HepG2 (cell line): ENCODE measurements at places on chromosomes 13 and 19. TPM values are rescaled to one million over a fixed set of nuclear protein-coding genes. Genes with fewer than 3 reads are reported as not detected.
A peak's percentile ranks its signal among the peaks of the same experiment; 100 is the strongest.

The SPRY2 gene
- 7.4 and 9.8 TPM in 2 replicates for total RNA-seq

The TEX29 gene
- total RNA-seq, result 0.22 TPM in 1 of 2 replicates, not detected in the other

The NLRP11 gene
- 0.02 TPM in 1 of 2 replicates, not detected in the other for total RNA-seq

The PRSS57 gene
- total RNA-seq, result not detected in 2 replicates

The DIS3 gene
- total RNA-seq, result 35.0 and 52.5 TPM in 2 replicates

The BEST2 gene
- total RNA-seq, result not detected in 2 replicates

The RDH8 gene
- not detected in 2 replicates for total RNA-seq

The LGALS14 gene
- total RNA-seq, result not detected in 2 replicates

DNA sequence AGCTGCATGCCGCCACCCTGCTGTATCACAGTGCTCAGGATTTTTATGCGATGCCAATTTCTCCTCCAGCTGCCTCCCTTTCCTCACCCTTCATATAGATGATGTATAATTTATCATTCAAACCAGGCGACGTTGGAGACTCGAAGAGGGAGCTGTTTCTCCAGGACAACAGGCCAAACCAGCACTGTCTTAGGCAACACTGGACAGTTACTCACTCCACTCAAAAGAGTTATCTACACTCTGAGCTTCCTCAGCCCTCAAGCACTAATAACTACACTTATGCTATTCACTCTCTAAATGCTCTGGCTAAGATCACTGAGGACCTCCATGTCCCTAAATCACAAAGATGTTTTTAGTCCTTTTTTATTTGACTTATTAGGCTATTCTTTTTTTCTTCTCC lies 87.3 kb upstream of the RFC3 start:
- peaks cover 12% of the 10 kb centered on the region for H3K4me1 ChIP-seq
- H3K27me3 ChIP-seq, result peaks cover 5% of the 10 kb centered on the region; the same call in 1 of the 3 replicates
- no peak overlapping the region for H3K27ac ChIP-seq
- no peak overlapping the region for H3K4me3 ChIP-seq
- DNase-seq, result no peak

DNA sequence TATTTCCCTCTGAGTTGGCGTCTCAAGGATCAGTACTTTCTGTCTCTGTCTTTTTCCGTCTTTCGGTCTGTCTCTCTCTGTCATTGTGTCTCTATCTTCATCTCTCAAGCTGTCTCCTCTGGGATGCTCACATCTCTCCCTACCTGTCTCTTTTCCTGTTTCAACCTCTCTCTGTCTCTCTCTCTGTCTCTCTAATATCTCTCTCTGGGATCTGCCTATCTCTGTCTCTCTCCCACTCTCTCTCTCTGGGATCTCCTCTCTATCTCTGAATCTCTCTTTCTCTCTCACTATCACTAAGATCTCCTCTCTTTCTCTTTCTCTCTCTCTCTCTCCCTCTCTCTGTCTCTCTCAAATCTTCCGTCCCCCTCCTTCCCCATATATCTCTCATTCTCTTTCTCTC lies 4.0 kb downstream of the ATP1A3 start:
- H3K27ac ChIP-seq, result no peak overlapping the region
- no peak overlapping the region for H3K4me3 ChIP-seq
- no peaks in the 10 kb centered on the region for H3K4me1 ChIP-seq
- no peak for DNase-seq
- no peaks in the 10 kb centered on the region for H3K36me3 ChIP-seq

GRCh38 chr13:80339563-80339911 lies 1.4 kb downstream of the SPRY2 start:
- H3K4me1 ChIP-seq, result peaks cover 45% of the 10 kb centered on the region
- H3K36me3 ChIP-seq, result peaks cover 9% of the 10 kb centered on the region
- peak overlapping the region; percentile 77 for H3K4me3 ChIP-seq
- H3K27me3 ChIP-seq, result no peaks in the 10 kb centered on the region; the same call in 2 of the 3 replicates
- no peak for DNase-seq

DNA sequence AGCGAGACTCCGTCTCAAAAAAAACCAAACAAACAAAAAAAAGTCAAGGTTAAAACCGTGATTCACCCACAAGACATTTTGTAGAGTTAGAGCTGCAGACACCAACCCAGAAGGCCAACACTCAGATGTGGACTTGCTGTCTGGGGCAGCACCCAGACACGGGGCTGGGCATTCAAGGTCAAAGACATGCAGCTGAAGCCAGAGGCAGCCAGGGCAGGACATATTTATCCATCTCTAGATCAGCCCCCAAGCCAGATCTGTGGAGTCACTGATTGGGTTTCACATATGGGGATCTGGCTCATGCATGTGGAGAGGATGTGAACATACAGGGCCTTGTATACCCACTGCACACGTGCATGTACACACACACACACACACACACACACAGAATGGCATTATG lies 3.6 kb downstream of the KLK15 start:
- no peak overlapping the region for H3K4me3 ChIP-seq
- no peak overlapping the region for H3K27ac ChIP-seq
- H3K27me3 ChIP-seq, result no peaks in the 10 kb centered on the region; the same call in 1 of the 2 replicates
- no peak for DNase-seq
- peaks cover under 1% of the 10 kb centered on the region; the same call in 1 of the 2 replicates for H3K4me1 ChIP-seq

DNA sequence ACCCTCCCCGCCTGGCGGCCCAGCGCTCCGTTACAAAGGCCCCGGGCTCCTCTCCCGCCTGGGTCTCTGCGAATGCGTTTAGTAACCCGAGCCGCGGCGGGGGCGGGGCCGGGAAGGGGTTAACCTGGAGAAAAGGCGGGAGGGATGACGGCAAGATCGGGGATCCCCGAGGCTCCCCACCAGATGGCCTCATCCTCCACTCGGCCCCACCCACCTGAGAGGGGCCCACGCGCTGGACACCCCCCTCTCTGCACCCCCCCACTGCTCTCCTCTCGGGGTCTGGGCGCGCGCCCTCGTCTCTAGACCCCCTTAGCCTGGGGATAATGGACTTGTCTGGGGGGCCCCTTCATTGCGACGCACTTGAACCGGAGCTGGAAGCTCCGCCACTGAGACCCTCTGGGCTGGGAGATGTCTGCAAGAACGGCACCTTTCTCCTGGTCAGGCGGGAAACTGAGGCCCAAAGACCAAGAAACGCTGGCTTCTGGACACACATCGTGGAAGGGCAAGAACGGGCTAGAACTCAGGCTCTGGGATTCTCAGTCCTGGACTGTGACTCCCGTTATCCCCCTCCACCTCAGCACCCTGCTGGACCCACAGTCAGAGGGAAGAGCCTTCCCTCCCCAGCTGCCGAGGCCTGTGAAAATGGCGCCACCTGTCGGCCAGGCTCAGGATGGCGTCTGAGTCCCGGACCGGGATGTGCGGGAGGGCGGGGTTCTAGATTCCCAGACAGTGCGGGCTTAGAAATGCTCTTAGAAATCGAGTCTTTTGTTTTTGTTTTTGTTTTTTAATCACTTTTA lies 2.9 kb upstream of the LTBP4 start:
- peaks cover 42% of the 10 kb centered on the region for H3K4me1 ChIP-seq
- peak; percentile 63 for DNase-seq
- no peak overlapping the region for H3K27ac ChIP-seq
- no peak overlapping the region for H3K4me3 ChIP-seq
- H3K36me3 ChIP-seq, result no peaks in the 10 kb centered on the region
- peaks cover 48% of the 10 kb centered on the region; the same call in 2 of the 3 replicates for H3K27me3 ChIP-seq

DNA sequence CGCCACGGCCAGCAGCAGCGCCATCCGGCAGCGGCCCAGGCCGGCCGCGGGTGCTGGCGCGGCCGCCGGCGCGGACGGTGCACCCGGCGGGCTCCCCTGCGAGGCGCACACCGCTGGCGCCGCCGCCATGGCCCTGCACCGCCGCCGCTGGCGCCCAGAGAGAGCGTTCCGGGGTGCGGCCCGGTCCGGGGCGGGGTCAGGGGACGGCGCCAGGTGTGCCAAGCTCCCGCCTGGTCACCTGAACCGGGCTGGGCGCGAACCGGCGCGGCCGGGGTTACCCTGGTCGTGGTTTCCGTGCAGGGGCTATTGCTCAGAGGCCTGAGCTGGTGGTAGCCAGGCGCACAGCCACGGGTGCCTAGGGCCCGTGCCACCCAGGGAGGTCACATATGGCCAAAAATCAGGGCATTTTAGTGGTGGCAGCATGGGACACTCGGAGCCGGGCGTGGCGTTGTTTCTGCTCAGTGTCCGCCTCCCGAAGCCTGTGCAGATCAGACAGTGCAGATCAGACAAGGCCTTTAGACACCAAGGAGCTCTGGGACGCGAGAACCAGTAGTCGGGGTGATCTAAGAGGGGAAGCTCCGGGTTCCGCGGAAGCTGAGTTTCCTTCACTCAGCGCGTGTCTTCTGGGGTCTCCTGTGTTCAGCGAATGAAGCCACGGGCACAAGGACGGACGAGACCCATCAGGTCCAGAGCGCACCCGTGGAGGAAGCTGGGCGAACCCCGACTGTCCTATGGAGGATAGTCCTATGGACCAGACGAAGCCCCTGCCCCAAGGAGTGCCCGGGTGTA lies at the start of gene TMEM238:
TMEM238 (minus strand) TSS at position 162 of the 789 bp plus-strand sequence; CDS start at position 129, 33 bp downstream.
- no peak for DNase-seq
- H3K4me3 ChIP-seq, result peak within 1 kb of the TSS; percentile 86
- H3K27ac ChIP-seq, result peak within 1 kb of the TSS; percentile 92

- H3K4me1 ChIP-seq, result no peaks in the 10 kb centered on the region
- DNase-seq, result no peak
- no peak overlapping the region for H3K4me3 ChIP-seq
- H3K27me3 ChIP-seq, result no peaks in the 10 kb centered on the region
These were observed 564.5 kb downstream of the FGF9 start for GRCh38 chr13:22235285-22235949.

GRCh38 chr13:36606060-36606459 lies 67.8 kb upstream of the SERTM1 start:
- H3K4me3 ChIP-seq, result no peak overlapping the region
- DNase-seq, result no peak
- no peak overlapping the region for H3K27ac ChIP-seq
- H3K4me1 ChIP-seq, result no peaks in the 10 kb centered on the region
- no peaks in the 10 kb centered on the region for H3K36me3 ChIP-seq
- no peaks in the 10 kb centered on the region for H3K27me3 ChIP-seq

DNA sequence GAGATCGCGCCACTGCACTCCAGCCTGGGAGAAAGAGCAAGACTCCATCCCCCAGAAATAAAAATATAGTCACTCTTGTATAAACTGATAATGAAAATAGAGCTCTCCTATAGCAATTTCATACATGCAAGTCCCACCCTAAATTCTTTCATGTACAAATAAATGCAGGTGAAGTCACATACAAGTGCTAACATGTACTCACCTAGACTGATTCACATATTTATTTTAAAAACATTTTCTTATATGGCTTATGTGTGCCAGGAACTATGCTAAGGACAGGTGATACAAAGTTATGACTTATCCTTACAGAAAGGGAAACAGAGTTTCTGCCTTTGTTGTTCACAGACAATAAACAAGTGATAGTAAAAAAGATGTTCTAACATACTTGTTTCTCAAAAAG lies 32.0 kb downstream of the USP12 start:
- no peak overlapping the region for H3K27ac ChIP-seq
- no peak for DNase-seq
- peaks cover 18% of the 10 kb centered on the region for H3K4me1 ChIP-seq
- no peak overlapping the region for H3K4me3 ChIP-seq

GRCh38 chr13:49410477-49410876 lies 33.4 kb downstream of the CAB39L start:
- H3K27me3 ChIP-seq, result no peaks in the 10 kb centered on the region
- no peaks in the 10 kb centered on the region for H3K36me3 ChIP-seq
- H3K4me1 ChIP-seq, result no peaks in the 10 kb centered on the region
- no peak for DNase-seq
- no peak overlapping the region for H3K4me3 ChIP-seq

GRCh38 chr19:1811942-1812425 lies at the start of gene ATP8B3:
Gene ATP8B3 (minus strand): TSS chr19:1812276. CDS start chr19:1811736, 540 bp downstream.
- no peak for DNase-seq
- peak within 1 kb of the TSS; percentile 72 for H3K27ac ChIP-seq
- peaks cover 18% of the 10 kb centered on the region for H3K4me1 ChIP-seq
- H3K27me3 ChIP-seq, result no peaks in the 10 kb centered on the region
- H3K4me3 ChIP-seq, result peak within 1 kb of the TSS; percentile 45

DNA sequence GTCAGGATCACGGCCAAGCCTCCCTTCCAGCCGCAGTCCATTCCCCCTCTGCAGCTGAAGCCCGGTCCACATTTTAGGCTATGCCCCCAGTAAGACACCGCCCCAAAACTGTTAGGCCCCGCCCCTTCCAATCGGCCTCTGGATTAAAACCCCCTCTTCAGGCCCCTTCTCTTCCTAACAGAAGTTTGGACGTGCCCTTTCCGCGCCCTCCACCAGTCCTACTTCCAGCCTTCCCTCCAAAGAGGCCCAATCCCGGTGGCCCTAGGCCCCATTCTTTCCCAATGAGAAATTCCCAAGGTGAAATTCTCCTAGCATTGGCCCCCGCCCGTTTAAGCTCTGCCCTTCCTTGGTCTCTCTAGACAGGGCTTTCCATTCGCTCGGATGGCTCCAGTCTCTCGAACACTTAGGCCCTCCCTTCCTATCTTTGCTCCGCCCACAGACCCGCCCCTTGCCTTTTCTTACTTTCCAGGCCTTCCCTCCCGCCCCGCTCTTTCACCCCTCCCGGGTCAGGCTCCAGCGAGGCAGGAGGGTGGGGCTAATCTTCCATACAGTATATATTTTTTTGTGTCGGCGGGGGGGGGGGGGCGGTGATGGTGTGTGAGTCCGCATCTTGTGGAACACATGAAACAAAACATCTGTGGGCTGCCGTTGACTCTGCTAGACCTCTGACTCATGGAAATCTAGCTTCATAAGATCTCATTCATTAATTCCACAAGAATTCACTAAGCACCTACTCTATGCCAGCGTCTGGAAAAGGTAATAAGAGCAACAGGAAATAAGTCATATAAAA lies 13.6 kb downstream of the LTBP4 start:
- peaks cover 29% of the 10 kb centered on the region for H3K4me1 ChIP-seq
- DNase-seq, result no peak
- peaks cover 46% of the 10 kb centered on the region; the same call in 2 of the 3 replicates for H3K27me3 ChIP-seq
- no peaks in the 10 kb centered on the region for H3K36me3 ChIP-seq

DNA sequence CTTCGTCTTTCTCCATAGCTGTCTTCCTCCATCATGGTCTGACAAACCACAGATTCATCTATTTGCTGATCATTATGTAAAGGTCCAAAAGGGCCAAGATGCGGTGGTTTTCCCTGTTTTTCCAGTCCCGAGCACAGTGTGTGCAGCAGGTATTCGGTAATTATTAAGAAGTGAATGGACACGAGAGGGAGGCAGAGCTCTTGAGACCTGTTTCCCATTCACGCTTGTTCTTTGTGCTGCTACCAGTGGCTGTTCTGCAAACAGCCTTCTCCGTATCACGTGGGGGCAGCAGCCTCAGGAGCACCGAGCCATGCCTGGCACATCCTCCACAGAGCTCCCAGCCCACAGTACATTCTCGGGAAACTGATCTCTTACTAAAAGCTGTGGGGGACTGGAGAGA lies 50.3 kb downstream of the CCDC70 start:
- no peak overlapping the region for H3K27ac ChIP-seq
- peaks cover 5% of the 10 kb centered on the region for H3K4me1 ChIP-seq
- DNase-seq, result no peak
- no peaks in the 10 kb centered on the region for H3K27me3 ChIP-seq
- H3K36me3 ChIP-seq, result peaks cover 16% of the 10 kb centered on the region; the same call in 2 of the 3 replicates
- no peak overlapping the region for H3K4me3 ChIP-seq

GRCh38 chr13:28820099-28821051 lies at the start of gene MTUS2:
Gene MTUS2 (plus strand): TSS chr13:28820339.
- H3K27me3 ChIP-seq, result peaks cover 9% of the 10 kb centered on the region; the same call in 1 of the 3 replicates
- H3K36me3 ChIP-seq, result no peaks in the 10 kb centered on the region
- no peaks in the 10 kb centered on the region for H3K4me1 ChIP-seq
- H3K27ac ChIP-seq, result no peak within 1 kb of the TSS

GRCh38 chr13:97043302-97043701 lies 49.0 kb upstream of the OXGR1 start:
- no peaks in the 10 kb centered on the region for H3K4me1 ChIP-seq
- DNase-seq, result no peak
- H3K4me3 ChIP-seq, result no peak overlapping the region
- H3K27ac ChIP-seq, result no peak overlapping the region
- H3K36me3 ChIP-seq, result no peaks in the 10 kb centered on the region
- no peaks in the 10 kb centered on the region; the same call in 2 of the 3 replicates for H3K27me3 ChIP-seq

- no peaks in the 10 kb centered on the region for H3K36me3 ChIP-seq
- no peaks in the 10 kb centered on the region for H3K27me3 ChIP-seq
- no peak overlapping the region for H3K27ac ChIP-seq
- H3K4me3 ChIP-seq, result no peak overlapping the region
- no peaks in the 10 kb centered on the region for H3K4me1 ChIP-seq
- DNase-seq, result no peak
These were observed 670.3 kb downstream of the UQCRFS1 start for GRCh38 chr19:28542394-28543243.
